ENCODE measurements at places on chromosomes 2 and 18.

- peak; percentile 14 for DNase-seq
Observed at GRCh38 chr2:60317844-60318243, 235.6 kb downstream of the BCL11A start.

DNA sequence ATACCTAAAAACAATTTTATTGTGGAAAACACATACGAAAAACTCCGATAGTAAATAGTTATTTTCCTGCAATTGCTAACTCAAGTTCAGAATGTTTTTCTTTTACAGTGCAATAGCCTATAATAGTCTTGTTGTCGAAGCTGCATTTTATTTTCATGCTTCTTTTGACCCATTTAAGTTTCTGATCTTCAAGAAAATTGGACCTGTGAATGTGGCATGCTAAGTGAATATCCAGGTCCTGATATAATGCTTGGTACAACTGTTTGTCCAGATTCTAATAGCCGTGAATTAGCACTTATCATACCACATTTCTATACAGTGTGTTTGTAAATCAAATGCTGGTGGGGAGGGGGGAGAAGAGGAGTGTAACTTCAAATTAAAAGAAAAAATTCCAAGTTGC lies 3.0 kb upstream of the ONECUT2 start:
- no peak for DNase-seq

GRCh38 chr2:10490806-10491291 lies 42.7 kb upstream of the ODC1 start:
- DNase-seq = no peak

DNA sequence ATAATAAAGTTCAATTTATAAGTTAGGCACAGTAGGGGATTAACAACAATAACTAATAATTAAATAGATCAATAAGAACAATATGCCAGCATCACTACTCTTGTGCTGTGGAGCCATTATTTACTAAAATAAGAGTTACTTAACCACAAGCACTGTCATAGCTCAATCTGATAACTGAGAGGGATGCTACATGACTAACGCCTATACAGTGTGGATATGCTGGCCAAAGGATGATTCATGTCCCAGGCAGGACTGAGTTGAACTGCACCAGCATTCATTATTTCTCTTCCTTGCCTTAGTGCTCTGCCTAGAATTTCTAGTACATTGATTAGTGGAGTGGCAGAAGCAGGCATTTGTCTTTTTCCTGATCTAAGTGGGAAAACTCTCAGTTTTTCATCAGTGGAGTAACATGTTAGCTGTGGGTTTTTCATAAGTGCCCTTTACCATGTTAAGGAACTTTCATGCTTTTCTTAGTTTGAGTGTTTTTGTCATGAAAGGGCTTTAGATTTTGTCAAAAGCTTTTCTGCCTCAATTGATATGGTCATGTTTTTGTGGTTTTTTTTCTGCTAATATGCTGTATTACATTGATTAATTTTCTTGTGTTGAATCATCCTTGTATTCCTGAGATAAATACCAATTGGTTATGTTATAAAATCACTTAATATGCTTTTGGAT lies 21.7 kb downstream of the KIAA1328 start:
- peak; percentile 96 for DNase-seq

GRCh38 chr2:38145236-38145635 lies 69.3 kb upstream of the CYP1B1 start:
- DNase-seq = peak; percentile 26

GRCh38 chr18:55269622-55270021 lies 310.4 kb upstream of the CCDC68 start:
- DNase-seq = peak; percentile 40

DNA sequence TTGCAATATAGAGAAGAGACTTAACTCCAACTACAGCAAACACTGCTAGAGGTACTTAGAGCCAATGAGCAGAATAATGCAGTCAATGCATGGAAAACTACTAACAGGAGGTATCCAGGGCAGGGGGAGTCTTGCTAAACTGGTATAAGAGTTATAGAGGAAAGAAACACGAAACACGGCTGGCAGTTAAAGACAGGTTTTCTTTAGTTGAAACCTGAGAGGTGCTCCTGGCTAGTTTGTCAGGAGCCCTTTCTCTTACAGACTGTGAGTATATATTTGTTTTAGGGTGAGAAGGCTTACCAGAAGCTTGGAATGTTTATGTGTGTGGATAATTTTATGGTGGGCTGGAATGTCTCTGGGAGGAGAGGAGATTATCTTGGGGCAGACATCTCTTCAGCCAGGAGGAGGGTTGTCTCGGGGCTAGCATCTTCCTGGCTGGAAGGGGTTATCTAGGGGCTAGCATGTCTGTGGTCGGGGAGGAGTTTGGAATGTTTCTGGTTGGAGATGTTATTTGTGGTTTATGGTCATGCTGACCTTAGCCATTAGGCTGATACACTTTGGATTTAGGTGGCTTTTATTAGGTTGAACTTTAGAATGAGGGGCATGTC lies 1048.8 kb downstream of the DPP10 start:
- DNase-seq = no peak

DNA sequence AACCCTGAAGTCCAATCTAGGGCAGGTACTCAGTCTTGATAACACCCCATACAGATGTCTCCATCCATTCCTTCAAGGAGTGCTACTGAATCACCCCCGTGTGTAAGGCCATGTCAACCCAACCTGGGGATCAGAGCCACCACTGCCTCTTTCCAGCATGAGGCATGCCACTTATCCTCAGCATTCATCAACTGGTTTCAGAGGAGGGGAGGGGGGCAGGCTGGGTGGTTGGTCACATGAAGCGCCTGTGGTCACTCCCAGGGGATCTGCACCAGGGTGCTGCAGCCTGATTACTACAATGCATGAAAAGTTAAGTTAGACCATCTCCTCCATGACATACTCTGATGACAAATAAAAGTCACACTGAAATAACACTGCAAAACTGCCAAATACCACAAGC lies 65.0 kb downstream of the UXS1 start:
- DNase-seq = no peak

DNA sequence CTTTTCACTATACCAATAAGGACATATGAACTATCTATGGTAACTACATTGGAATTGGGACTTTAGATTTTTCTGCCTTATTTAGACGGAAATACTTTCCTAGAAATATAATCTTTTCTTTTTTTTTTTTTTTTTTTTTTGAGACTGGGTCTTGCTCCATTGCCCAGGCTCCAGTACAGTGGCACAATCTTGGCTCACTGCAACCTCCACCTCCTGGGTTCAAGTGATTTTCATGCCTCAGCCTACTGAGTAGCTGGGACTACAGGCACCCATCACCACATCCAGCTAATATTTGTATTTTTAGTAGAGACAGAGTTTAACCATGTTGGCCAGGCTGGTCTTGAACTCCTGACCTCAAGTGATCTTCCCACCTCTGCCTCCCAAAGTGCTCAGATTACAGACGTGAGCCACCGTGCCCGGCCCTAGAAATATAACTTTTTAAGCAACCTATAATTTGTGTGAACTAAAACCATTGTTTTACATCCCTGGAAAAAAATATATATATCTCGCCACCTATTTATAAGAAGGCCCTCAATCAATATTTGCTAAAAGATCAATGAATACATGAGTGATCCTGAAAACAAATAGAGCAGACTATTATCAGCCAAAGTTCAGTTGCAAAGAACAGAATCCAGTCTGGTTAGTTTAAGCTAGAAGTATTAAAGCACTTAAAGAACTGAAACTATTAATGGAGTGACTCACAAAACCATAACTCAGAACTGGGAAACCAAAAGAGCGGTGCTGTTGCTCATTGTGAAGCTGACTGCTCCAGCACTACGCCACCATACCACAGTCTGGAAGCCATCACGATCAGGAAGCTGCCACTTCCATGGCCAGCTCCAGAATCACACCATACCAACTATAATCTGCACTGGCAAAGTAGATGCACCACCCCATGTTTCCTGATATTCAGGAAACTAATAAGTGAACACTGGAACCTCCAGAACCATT lies 8.4 kb upstream of the HNRNPLL start:
- DNase-seq = peak; percentile 30

DNA sequence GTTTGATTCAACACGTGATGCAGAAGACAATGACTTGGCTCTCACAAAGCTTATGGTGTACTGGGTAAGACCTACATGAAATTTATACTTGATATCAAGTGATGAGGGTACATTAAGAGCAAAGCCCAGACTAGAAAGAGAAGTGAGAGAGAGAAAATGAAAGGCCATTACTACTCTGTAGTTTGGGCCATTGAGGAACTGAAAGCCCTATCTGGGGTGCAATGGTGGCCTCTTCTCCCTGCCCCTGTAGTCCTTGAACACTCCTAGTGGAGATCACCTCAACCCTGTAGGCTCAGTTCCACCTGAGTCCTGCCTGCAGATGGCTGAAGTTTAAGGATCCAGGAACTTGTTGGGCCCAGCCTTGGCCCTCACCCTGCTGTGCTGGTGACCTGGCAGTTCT lies 569.8 kb upstream of the MEX3C start:
- no peak for DNase-seq

DNA sequence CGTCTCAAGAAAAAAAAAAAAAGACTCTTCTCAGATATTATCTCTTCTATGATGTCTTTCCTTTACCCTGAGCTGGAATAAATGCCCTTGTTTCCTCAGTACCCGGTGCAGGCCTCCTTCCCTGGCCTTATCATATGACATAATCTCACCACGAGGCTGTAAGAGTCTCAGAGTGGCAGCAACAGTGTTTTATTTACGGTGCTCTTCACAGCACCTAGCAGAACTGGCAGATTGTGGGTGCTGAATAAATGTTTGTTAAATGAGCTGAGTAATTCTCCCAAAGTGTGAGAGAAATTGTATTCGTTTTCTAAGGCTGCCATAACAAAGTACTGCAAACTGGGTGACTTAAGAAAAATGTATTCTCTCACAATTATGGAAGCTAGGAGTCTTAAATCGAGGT lies 82.8 kb upstream of the CD28 start:
- peak; percentile 45 for DNase-seq

DNA sequence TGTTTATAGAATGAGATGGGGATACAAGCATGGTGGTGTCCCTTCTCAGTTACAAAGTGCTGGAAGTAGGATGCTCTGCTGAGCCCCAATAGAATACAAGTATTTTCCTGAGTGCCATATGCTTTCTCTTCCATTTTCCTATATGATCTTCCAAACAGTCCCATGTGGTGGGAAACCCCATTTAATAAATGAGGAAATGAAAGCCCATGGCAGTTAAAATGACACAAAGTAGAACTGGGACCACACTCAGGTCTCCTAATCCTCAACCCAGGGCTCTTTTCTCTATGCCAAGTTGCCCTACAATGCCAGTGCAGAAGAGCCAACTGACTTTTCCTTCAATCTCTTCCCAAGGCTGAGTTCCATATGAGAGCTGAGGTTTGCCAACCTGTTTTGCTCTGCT lies 210.2 kb upstream of the FBXO11 start:
- no peak for DNase-seq

GRCh38 chr2:27833931-27834330 lies 56.3 kb downstream of the RBKS start:
- peak; percentile 74 for DNase-seq

DNA sequence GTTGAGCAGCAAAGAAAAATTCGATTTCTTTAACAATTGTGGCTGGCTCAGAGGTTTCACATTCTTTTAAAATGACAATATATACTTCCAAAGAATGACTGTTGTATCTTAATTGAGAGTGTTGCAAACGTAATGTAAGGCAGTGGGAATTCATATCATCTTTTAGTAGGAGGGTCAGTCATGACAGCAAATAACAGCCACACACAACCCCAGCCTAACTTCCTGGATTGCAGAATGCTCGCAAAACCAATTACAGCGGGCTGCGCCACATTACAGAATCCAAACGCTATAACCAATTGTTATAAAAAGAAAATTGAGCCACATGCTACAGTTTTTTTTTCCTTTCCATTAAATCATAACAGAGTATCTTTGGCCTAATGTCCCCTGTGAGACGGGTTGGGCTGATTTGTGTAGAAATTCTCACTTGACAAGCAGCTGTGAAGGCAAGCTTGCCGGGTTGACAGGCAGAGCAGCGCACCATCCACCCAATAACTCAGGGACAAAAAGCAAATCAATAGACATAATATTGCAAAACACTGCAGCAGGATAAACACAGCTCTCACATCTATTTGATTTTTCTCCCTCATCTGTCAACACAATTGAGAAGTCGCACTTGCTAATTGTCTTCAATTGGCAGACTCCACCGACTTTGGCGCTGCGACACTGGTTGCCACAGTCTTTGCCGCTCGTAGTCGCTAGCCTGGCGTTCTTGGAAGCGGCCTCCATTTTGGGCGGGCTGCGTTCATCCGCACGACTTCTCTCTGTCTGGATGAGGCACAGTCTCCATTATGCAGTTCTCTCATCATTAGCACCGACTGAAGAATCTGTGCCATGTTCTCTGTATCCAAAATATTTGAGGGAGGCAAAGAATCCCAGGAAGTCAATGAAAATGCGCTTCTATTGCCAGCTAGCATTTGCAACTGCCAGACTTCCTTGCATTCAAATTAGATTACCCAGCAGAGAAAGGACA lies 95.0 kb upstream of the CCDC68 start:
- DNase-seq = peak; percentile 77

GRCh38 chr2:54049365-54049764 lies 66.0 kb upstream of the ACYP2 start:
- no peak for DNase-seq

DNA sequence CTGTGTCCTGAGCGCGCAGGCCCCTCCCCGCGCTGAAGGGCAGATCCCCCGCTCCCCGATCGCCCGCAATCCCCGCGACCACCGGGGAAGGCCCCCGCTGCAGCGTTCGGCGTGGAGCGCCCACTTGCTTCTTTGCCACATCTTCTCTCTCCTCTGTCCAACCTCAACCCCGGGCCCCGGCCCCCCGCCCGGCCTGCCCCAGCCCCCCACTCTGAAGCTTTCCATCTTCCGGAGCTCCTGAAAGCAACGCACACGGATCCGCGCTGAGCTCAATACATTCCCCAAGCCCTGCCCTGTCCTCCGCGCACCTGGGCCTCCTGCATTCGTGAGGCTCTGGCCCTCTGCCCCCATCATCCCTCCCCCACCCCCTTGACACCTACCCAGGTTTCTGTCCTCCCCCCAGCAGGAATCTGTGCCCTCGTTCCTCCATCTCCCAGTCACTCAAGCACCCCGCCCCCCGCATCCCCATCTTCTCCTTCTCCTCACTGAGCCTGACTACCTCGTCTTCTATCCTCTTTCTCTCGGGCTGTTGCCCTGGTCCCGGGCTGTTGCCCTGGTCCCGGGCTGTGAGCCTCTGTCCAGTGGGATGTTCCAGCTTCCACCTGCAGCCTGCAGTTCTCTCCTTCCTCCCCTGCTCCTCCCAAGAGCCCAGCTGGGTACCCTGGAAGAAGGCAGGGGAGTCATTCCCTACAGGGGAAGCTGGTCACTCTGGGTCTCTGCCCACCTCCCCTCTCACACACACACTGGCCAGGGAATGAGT lies 7.8 kb downstream of the SPEG start:
- DNase-seq = peak; percentile 50

- DNase-seq = no peak
Observed at GRCh38 chr2:142100139-142100873, 30.5 kb downstream of the LRP1B start.

GRCh38 chr18:70454704-70455322 lies 166.0 kb downstream of the SOCS6 start:
- DNase-seq = peak; percentile 85

- DNase-seq = no peak
Observed at GRCh38 chr2:5749347-5749746, 57.2 kb downstream of the SOX11 start.

- no peak for DNase-seq
Observed at GRCh38 chr2:148877403-148877740, 2.3 kb downstream of the KIF5C start.

Measured in GM23248 (cell line).